ENCODE measurements at places on chromosomes 2 and 18. TPM values are rescaled to one million over a fixed set of nuclear protein-coding genes. Genes with fewer than 3 reads are reported as not detected.

DNA sequence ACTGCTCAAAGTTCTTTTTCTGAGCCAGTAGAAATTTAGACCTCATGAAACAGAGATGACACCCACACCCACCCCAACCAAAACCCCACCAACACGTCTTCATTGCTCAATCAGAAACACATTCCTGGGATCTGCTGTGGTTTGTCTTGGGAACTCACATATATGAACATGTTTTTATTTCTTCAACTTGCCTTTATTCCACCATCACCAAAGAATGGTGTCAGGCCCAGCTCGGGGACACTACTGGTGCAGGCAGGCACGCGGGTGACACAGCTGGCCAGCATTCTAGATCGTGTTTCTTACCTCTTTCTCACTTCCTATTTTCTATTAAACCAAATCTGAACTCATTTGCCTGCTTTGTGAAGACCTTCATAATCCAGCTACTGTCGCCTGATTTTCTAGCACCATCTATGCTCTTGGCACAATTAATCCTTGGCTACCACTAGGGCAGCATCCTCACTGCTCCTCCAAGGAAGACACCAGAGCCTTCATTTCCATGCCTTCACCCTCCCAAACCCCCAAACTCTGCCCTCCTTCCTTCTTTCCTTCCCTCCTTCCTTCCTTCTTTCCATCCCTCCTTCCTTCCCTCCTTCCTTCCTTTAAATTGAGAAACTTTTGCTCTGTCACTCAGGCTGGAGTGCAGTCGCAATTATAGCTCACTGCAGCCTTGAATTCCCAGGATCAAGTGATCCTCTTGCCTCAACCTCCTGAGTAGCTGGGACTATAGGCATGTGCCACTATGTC lies 157.1 kb downstream of the BCL2 start:
- H3K4me1 ChIP-seq = no peaks in the 10 kb centered on the region
- H3K27me3 ChIP-seq = no peaks in the 10 kb centered on the region
- DNase-seq = no peak
- H3K27ac ChIP-seq = no peak overlapping the region

DNA sequence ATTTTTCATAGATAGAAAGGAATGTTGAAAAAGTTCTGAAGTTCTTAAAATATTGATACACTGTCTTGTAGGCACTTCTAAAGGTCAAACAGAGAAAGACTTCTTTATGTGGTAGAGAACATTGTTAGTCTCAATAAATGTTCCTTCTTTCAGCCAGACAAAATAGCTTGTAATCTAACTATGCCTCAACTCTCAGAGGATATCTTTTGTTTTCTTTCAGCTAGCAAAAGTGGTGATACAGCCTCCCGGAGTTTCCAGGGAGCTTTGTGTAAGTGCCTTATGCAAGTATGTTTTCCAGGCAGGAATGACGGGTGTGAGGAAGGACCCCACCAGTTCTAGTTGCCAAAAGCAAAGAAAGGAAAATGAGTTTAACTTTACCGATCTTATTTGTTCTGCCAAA lies 452.1 kb upstream of the ST6GAL2 start:
- H3K27me3 ChIP-seq = no peaks in the 10 kb centered on the region
- no peak overlapping the region for H3K4me3 ChIP-seq
- no peak overlapping the region for H3K27ac ChIP-seq
- no peaks in the 10 kb centered on the region for H3K4me1 ChIP-seq
- no peak for DNase-seq
- no peaks in the 10 kb centered on the region for H3K36me3 ChIP-seq

- no peaks in the 10 kb centered on the region for H3K36me3 ChIP-seq
- no peaks in the 10 kb centered on the region for H3K4me1 ChIP-seq
- no peaks in the 10 kb centered on the region for H3K27me3 ChIP-seq
- no peak for DNase-seq
Measured at GRCh38 chr18:13246591-13246990, 28.0 kb downstream of the LDLRAD4 start.

GRCh38 chr18:51162617-51163016 lies 34.9 kb downstream of the MEX3C start:
- H3K4me1 ChIP-seq = no peaks in the 10 kb centered on the region
- H3K36me3 ChIP-seq = no peaks in the 10 kb centered on the region
- H3K4me3 ChIP-seq = no peak overlapping the region
- no peaks in the 10 kb centered on the region for H3K27me3 ChIP-seq
- no peak for DNase-seq

DNA sequence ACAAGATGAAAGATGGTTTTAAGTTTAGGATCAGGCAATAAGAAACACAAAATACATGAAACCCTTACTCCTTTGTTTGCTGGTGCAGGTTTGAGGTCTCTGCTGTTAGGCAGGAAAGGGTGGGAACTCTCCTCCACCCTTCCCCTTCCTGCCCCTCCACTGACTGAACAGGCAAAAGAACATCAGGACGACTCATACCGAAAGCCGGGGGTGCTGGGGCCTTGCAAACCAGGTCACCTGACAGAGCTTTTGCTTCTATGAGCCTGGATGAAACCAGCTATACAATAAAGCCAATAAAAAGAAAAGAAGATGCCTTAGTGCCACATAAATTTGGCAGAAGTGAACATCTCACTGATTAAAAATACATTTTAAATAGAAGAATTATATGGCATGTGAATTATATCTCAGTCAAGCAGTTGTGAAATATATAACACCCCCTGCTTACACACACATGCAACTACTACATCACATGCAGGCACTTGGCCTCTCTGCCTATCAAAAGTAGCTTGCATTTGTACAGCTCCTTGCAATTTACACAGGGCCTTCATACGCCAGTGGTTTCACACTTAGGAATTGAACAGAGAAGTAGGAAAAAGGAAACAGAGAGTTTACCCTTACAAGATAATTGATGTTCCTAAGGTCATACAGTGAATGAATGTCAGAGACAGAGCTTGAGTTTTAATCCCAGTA lies 215.1 kb upstream of the TRIB2 start:
- no peak overlapping the region for H3K4me3 ChIP-seq
- H3K36me3 ChIP-seq = no peaks in the 10 kb centered on the region
- no peak overlapping the region for H3K27ac ChIP-seq
- H3K4me1 ChIP-seq = no peaks in the 10 kb centered on the region

DNA sequence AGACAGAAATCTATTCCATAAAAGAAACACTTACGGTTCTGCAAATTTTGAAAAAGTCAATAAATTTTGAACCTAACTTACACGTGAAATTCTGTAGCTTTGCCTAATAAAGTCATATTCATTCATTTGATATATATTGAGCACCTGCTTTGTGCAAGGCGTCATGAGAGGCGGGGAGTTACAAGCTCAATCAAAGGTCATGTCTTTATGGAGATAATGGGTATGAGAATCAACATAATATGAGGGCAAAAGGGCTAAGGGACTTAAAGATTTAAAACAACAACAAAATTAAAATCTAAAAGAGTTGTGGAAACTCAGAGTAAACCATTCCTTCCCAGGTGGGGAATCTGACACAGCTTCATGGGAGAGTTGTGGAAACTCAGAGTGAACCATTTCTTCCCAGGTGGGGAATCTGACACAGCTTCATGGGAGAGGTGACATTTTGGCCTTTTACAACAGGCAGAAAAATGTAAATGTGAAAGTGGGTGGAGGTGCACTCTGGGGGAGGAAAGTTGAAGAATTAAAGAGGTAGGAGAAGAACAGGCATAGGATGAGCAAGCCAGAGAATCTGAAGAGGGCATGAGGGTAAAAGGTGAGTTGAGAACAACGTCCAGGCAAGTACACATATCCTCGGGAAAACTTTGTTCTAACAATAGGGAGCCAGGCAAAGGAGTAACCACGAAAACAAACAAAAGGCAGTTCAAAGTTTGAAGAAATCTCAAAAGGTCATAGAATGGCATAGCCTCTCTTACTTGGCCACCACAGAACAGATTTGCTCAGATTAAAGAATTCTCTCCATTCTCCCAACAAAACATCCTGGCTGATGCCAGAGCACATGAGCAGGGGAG lies 49.5 kb upstream of the CD226 start:
- H3K27ac ChIP-seq = no peak overlapping the region
- H3K36me3 ChIP-seq = no peaks in the 10 kb centered on the region

- H3K4me1 ChIP-seq = peaks cover 4% of the 10 kb centered on the region
- peak overlapping the region; percentile 21 for H3K27ac ChIP-seq
- no peak overlapping the region for H3K4me3 ChIP-seq
- no peak for DNase-seq
Measured at GRCh38 chr2:1715184-1716013, 28.9 kb downstream of the PXDN start.

DNA sequence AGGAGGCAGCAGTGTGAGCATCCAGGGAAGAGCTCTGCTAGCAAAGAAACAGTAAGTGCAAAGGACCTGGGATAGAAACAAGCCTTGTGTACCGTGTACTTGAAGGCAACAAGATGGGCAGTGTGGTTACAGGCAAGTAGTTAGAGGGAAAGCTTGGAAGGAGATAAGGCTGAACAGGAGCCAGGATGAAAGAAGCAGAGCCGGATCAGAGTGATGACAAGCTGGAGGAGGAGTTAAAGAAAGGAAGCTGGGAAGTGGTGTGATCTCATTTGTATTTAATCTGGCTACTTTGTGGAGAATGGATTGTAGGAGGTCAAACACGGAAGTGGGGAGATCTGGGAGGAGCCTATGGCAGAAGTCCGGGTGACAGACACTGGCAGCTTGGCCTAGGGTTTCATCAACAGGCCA lies 44.7 kb upstream of the VPS54 start:
- no peak for DNase-seq
- H3K27ac ChIP-seq = no peak overlapping the region
- no peak overlapping the region for H3K4me3 ChIP-seq
- H3K27me3 ChIP-seq = no peaks in the 10 kb centered on the region
- no peaks in the 10 kb centered on the region for H3K4me1 ChIP-seq
- no peaks in the 10 kb centered on the region for H3K36me3 ChIP-seq

GRCh38 chr2:136334967-136335366 lies 217.0 kb upstream of the CXCR4 start:
- no peaks in the 10 kb centered on the region for H3K4me1 ChIP-seq
- H3K36me3 ChIP-seq = no peaks in the 10 kb centered on the region
- H3K4me3 ChIP-seq = no peak overlapping the region

GRCh38 chr2:125679903-125680302 lies 976.1 kb upstream of the GYPC start:
- H3K4me1 ChIP-seq = no peaks in the 10 kb centered on the region
- H3K36me3 ChIP-seq = no peaks in the 10 kb centered on the region
- no peaks in the 10 kb centered on the region for H3K27me3 ChIP-seq
- H3K27ac ChIP-seq = no peak overlapping the region
- no peak overlapping the region for H3K4me3 ChIP-seq
- no peak for DNase-seq

GRCh38 chr2:55843096-55843993 lies 80.2 kb downstream of the EFEMP1 start:
- peak; percentile 93 for DNase-seq
- H3K4me1 ChIP-seq = peaks cover 25% of the 10 kb centered on the region
- no peaks in the 10 kb centered on the region for H3K27me3 ChIP-seq
- H3K4me3 ChIP-seq = no peak overlapping the region
- peak overlapping the region; percentile 76 for H3K27ac ChIP-seq

DNA sequence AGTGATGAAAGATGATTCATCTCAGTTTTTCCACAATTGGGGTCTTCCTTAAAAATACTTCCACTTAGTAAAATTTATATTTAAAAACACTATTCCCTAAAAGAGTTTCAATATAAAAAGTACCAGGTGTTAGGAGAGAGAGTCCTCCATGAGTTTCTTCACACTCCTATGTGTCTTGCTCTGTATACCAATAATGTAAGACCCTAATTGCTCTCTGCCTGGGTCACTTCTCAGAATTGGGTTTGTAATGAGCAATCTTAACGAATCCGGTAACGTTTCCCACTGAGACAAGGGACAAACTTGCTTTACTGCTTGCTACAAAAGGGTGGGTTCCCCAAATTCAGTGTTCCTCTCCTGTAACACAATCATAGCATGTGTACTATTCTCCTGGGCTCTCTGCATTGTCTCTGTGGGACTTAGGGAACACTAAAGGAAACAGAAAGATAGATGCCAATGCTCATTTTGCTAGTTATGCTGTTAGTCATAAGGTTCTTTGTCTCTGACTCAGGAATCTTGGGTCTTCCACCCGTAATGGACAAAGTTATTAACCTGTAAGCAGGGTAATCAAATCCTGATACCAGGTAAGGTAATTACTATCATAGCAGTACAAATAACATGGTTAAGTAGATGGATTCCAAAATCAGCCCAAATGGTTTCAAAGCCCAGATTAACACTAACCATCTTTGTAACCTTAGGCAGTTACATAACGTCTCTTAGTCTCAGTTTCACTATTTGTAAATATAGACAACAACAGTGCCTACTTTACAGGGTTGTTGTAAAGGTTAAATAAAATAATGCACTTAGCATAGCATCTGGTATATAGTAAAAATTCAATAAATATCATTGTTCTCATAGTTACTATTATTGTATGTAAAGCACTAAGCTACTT lies 46.3 kb downstream of the ITSN2 start:
- no peak overlapping the region for H3K4me3 ChIP-seq
- DNase-seq = no peak
- H3K27ac ChIP-seq = no peak overlapping the region

DNA sequence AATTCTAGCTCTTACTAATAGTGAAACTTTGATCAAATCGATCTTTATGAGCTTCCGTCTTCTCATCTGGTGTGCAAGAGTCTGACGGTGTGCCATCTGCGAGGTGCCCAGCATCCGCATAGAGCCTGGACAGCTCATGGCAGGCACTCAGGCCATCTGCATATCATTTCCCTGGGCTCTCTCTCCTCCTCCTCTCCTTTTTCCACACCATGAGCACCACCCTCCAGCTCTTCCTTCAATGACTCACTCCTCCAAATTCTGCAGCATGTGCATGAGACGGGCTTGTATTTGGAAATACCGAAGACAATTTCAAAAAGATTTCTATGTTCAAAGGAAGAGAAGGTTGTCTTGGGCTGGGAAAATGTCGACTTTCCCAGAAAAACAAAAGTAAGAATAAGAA lies 161.1 kb downstream of the CCBE1 start:
- no peak for DNase-seq
- H3K4me3 ChIP-seq = no peak overlapping the region
- no peaks in the 10 kb centered on the region for H3K36me3 ChIP-seq
- H3K27me3 ChIP-seq = peaks cover 2% of the 10 kb centered on the region
- H3K4me1 ChIP-seq = no peaks in the 10 kb centered on the region
- no peak overlapping the region for H3K27ac ChIP-seq

GRCh38 chr18:22829781-22830180 lies 103.3 kb upstream of the RBBP8 start:
- no peaks in the 10 kb centered on the region for H3K36me3 ChIP-seq
- no peak overlapping the region for H3K27ac ChIP-seq
- no peak overlapping the region for H3K4me3 ChIP-seq
- no peaks in the 10 kb centered on the region for H3K4me1 ChIP-seq

- H3K36me3 ChIP-seq = no peaks in the 10 kb centered on the region
- no peak overlapping the region for H3K4me3 ChIP-seq
- DNase-seq = no peak
- H3K27me3 ChIP-seq = no peaks in the 10 kb centered on the region
- no peaks in the 10 kb centered on the region for H3K4me1 ChIP-seq
Measured at GRCh38 chr18:52963481-52963880, 623.5 kb downstream of the DCC start.

GRCh38 chr2:102484310-102485061 lies 11.5 kb downstream of the SLC9A4 start:
- DNase-seq = no peak
- no peaks in the 10 kb centered on the region for H3K27me3 ChIP-seq
- H3K4me1 ChIP-seq = no peaks in the 10 kb centered on the region

GRCh38 chr2:168253379-168253778 lies 6.0 kb upstream of the STK39 start:
- H3K4me1 ChIP-seq = 0 out of 2 replicates have a peak, but pooled peaks cover under 1% of the 10 kb centered on the region
- DNase-seq = no peak
- H3K27me3 ChIP-seq = no peaks in the 10 kb centered on the region
- no peak overlapping the region for H3K27ac ChIP-seq
- H3K36me3 ChIP-seq = no peaks in the 10 kb centered on the region

Gene DNAH7
- total RNA-seq = 0.98 TPM

Gene DOK6
- total RNA-seq = not detected

Gene AMER3
- not detected for total RNA-seq

Gene CNOT9
- total RNA-seq = 73.0 TPM

Gene EVX2
- not detected for total RNA-seq

Gene GKN2
- total RNA-seq = not detected

Gene PIKFYVE
- total RNA-seq = 34.8 TPM

Gene KCNJ13
- 1.1 TPM for total RNA-seq

All from Panc1 (cell line).